ENCODE measurements at places on chromosomes 5 and 9.

- DNase-seq, result no peak
Measured at GRCh38 chr9:109794361-109795012, 14.5 kb downstream of the PALM2AKAP2 start.

DNA sequence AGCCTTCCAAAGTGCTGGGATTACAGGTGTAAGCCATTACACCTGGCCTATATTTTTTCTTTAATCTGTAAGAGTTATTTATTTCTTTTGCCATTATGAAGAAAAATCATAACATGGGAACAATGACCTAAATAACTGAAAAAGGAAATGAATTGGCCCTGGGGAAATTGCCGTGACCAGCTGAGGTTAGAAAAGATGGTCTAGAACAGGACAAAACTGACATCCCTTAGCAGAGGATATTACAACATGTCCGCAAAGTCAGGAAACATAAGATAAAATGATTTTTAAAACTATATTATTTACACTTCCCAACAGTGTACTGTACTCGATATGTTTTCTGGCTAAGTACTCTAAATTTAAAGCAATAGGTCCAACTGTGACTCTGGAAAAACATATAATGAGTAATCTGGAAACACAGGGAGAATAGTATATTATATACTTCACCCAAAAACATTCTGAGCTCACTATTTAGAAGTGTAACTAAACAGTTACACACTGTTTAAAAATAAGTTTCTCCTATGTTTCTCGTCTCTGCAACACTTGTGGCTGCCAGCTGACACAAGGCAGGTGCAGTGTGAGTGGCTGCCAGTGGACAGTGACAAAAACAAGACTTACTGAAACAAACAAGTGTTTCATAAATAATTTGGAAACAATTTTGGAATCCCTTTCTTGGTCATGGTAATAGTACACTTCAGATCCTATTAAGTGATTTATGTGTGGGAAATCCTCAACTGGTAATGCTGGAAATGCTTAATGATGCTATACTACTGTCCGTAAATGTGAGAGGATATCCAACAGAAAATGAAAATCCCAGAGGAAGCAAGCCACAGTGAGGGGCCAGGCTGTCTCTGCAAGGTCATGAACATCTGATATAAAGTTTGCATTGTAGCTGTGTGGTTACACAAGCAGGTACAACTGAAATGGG, 69.1 kb downstream of the C9orf85 start:
- DNase-seq, result peak; percentile 9

GRCh38 chr5:141857226-141857625, 21.0 kb downstream of the PCDH1 start:
- no peak for DNase-seq

- DNase-seq, result no peak
Measured at GRCh38 chr9:108416324-108416723, 439.5 kb downstream of the ACTL7B start.

GRCh38 chr9:20749496-20750198, 65.6 kb downstream of the FOCAD start:
- DNase-seq, result no peak

- no peak for DNase-seq
Measured at GRCh38 chr9:26809795-26810194, 82.8 kb downstream of the CAAP1 start.

- no peak for DNase-seq
Measured at GRCh38 chr5:126641387-126641786, 40.6 kb downstream of the PHAX start.

DNA sequence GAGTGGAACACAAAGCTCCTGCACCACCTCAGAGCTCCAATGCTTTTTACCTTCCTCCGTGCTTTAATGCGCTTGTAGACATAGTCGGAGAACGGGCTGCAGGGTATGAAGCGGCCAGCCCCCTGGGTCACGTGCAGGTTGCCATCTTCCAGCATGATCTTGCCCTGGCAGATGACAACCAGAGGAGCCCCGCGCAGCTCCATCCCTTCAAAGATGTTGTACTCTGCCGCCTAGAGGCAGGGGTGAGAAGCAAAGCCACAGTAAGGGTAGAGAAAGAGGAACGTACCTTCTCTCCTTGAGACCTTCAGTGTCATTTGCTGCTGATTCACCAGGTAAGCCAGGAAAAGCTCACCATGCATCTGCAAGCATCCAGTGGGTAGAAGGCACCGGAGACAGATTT, 112.3 kb downstream of the DPYSL3 start:
- DNase-seq, result no peak

- DNase-seq, result no peak
Measured at GRCh38 chr5:24145806-24146205, 499.0 kb downstream of the CDH10 start.

DNA sequence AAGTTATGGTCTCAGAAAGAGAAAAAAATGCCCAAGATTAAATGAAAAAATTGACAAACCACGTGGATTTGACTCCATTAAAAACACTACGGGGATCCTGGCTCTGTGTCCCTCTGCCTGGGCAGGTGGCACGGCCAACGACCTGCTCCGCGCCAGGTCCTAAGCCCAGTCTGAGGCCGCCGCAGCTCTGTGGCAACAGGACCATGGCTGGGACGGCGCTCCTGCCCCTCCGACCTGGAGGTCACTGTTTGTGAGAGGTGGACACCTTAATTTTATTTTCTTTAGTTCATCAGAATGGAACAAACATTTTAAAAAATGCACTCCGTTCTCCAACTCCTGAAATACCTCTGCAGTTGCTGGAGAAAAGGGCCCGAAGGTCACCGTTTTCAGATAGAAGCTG, 369.4 kb downstream of the CDH9 start:
- DNase-seq, result no peak

DNA sequence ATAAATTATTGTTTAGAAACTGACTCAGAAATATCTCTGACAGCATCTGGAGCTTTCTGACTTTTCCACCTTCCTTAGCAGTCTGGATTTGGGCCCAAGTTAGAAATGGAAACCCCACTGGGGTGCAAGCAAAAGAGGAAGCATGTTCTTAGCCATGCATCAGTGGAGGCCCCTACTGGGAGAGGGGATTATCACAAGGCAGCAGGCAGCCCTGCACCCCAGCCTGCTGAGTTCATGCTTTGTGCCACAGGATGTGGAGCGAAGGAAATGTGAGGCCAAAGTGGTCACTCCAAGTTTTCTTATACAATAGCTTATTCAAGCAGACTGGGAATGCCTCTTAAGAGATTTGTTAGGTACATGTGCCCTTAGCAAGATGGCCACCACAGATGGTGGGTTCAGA, 146.5 kb upstream of the TLX3 start:
- DNase-seq, result peak; percentile 3

DNA sequence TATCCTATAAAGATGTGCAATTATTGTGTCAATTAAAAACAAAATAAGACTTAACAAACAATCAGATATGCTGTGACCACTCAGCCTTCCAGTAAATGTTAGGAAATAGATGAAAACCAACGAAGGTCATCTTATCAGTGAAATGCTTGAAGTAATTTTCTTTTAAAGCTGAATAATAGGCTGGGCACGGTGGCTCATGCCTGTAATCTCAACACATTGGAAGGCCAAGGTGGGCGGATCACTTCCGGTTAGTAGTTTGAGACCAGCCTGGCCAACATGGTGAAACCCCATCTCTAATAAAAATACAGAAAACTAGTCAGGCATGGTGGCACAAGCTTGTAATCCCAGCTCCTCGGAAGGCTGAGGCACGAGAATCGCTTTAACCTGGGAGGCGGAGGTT, 31.2 kb downstream of the NLN start:
- no peak for DNase-seq

DNA sequence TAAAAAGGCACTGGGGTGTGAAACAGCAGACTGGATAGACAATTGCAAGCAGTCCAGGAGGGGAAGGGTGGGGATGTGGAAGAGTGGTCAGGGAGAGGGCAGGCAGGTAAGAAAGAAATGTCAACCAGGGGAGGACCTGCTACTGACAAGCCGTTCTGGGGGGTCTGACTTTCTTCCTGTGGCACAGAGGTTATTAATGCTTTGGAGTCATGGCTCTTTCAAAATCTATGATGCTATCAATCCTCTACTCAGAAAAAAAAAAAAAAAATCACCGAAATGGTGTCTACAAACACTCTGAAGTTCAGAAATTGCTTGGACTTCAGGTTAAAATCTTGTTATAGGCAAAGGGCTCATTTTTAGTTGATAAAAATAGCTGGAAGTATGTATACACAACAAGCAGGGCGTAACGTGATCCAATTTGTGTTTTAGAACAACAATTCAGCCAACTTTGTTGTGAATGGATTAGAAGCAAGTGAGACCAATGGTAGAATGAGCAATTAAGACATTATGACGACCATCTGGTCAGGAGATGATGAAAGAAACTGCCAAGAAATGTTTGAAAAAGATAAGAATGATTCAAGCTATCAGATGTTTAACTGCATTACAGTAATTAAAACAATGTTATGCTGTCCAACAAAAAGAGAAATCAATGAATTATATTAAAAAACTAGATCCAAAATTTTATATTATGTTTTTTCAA, 255.2 kb downstream of the DEPDC1B start:
- DNase-seq, result no peak

- DNase-seq, result no peak
Measured at GRCh38 chr5:18111906-18112465, 477.7 kb downstream of the TAF11L14 start.

GRCh38 chr5:156036640-156037039, 290.3 kb upstream of the SGCD start:
- no peak for DNase-seq

- no peak for DNase-seq
Measured at GRCh38 chr5:159725475-159725874, 190.8 kb upstream of the ADRA1B start.

DNA sequence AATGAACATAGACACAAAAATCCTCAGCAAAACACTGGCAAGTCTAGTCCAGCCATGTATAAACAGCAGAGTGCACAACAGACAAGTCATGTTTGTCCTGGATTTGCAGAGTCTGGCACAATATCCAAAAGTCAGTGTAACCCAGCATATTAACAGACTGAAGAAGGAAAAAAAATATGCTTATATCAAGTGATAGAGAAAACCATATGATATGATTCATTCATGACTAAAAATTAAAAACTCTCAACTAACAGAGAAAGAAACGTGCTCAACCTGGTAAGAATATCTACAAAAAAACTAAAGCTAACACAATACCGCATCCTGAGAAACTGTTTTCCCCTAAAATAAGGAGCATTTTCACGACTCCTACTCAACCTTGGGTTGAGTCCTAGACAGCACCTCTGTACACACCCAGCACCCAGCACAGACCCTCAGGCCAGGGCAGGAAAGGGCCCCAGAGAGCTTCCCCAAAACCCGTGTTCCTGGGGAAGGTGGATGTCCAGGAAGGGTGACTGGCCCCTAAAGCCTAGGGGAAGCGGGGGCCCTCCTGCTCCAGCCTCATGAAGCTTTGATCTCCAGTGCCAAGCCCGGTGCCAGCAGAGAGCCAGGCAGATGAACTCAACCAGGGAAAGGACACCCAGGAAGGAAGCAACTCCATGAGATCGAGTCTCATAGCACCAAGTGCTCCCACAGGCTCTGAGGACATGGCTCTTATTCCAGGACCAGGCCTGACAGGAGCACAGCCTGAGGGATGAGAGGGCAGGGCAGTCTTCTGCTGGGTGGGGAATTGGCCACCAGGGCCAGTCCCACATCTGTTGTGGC, 38.9 kb downstream of the ADAMTS2 start:
- no peak for DNase-seq

DNA sequence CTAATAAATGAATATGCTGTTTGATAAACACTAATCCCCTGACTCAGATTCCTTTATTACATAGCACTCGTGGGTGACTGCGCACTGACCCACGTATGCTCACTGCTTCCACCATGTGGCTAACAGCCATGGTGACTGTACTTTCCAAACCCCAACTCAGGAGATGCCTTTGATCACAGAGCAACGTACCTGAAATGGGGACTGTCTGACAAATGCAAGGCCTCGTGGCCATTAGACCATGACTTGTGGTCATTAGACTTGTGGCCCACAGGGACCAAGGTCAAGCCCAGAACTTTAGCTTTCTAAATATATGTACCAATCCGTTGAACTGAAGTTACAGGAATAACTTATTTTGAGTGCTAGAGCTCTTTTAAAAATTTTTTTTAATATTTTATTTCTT, 46.6 kb downstream of the CYFIP2 start:
- DNase-seq, result peak; percentile 15

DNA sequence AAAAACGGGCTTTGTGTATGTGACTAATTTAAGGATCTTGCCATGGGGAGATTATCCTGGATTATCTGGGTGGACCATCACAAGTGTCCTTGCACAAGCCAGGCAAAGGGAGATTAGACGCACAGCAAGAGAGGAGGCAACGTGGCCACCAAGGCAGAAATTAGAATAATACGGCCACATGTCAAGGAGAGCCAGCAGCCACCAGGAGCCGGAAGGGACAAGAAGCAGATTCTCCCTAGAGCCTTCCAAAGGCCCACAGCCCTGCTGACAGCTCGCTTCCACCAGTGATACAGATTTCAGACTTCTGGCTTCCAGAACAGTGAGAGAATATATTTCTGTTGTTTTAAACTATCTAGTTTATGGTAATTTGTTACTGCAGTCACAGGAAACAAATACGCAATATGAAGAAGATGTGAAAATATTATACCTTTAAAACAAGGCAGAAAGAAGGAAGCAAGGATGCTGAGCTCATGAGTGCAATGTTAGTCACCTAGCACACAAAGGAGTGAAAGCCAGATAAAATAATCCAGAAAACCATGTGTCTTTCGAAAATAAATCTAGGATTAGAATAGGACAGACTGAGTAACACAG, 28.7 kb upstream of the F2RL1 start:
- DNase-seq, result no peak

GRCh38 chr5:139925650-139926640, 117.2 kb downstream of the NRG2 start:
- no peak for DNase-seq

DNA sequence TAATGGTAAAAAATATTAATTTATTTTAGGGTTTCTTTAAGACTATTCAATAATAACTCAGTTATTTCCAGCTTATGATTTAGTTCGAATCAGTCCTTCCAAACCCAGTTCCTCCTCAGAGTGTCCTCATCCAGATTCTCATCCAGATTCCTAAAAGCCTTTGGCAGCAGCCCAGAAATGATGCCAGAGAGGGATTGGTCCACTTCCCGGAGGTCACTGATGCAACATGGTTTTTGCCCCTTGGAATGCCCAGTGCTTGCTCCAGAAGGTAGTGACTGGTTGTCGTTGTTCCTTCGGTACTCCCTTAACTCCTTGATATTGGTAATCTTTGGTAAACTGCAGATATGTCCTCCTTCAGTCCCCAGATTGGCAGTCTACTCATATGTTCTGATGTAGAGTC, 493.1 kb upstream of the DMAC1 start:
- no peak for DNase-seq

- DNase-seq, result no peak
Measured at GRCh38 chr5:99037668-99038067, 108.9 kb upstream of the CHD1 start.

- DNase-seq, result no peak
Measured at GRCh38 chr9:93984860-93985259, 29.7 kb upstream of the BARX1 start.
